Renal cortical epithelial cell (primary cell): ENCODE measurements at places on chromosomes 11 and 22.
A peak's percentile ranks its signal among the peaks of the same experiment; 100 is the strongest.

- no peak for DNase-seq
Observed at GRCh38 chr11:71976551-71976950, 22.2 kb upstream of the IL18BP start.

DNA sequence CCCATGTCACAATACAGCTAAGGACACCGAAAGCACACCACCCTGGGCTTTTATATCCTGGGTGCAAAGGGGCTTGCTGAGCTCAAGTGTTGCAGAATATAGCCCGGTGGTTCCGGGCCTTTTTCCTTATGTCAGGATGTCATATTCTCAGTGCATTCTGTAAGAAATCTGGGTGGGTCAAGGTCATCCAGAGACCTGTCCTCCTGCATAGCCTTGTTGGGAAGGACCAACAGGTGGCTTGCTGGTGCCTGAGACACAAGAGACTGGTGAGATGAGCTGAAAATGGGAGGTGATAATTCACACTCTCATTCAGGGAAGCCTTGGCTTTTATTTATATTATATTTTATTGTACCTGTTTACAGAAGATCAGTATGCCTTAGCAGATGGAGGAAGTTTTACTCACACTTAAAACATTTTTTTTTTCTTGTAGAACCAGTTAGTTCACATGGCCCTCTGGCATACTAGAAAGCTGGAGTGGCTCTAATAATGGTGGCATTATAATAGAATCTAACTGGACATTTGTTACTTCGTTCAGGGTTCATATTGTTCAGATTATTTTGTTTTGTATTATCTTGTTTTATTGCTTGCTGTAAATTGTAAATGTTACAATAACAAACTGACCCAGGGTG is 14.6 kb upstream of the TMEM123 start:
- DNase-seq: no peak

GRCh38 chr11:34614344-34615104 is 6.4 kb upstream of the EHF start:
- DNase-seq: peak; percentile 33

GRCh38 chr11:128716661-128717210 is 22.9 kb downstream of the FLI1 start:
- DNase-seq: peak; percentile 58

- no peak for DNase-seq
Observed at GRCh38 chr11:72038491-72038890, 39.8 kb downstream of the IL18BP start.

- DNase-seq: no peak
Observed at GRCh38 chr22:48744967-48745841, 1082.5 kb downstream of the BRD1 start.

- DNase-seq: no peak
Observed at GRCh38 chr11:119937412-119937811, 200.5 kb downstream of the TRIM29 start.

DNA sequence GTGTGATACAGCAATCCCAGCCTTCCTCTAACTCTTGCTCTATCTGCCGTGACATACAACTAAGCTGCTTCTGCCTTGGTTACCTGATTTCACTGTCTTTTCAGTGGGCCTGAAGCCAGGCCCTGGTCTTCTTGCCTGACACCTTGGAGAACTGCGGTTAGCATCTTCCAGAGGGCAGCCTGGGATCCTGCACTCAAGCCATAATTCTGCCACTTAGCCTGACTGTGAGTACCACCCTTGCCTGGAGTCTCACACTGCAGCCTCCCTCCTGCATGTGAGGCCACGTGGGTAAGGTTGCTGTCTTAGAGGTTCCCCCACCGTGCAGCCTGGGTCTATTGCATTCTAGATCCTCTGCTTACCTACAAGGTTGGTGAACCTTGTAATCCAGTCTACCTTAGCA is 35.8 kb downstream of the USP35 start:
- no peak for DNase-seq

GRCh38 chr11:98423933-98424332 is 596.8 kb upstream of the CNTN5 start:
- no peak for DNase-seq

DNA sequence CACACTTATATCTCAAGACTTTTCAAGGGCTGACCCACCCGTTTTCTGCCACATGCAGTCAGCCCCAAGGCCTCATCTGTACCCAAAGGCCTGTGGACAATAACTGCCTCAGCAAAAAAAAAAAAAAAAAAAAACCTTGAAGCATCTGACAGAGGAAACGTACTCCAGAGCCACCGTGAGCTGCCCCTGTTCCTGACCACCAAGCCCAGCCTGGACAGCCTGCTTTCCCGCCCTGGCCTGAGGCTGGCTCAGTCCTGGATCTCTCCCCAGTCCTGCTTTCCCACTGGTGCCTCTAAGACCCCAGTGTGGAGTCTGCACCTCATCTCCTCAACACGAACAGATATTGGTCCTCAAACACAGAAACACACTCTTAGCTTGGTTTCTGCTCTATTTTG is 66.5 kb downstream of the SLC35F2 start:
- no peak for DNase-seq

DNA sequence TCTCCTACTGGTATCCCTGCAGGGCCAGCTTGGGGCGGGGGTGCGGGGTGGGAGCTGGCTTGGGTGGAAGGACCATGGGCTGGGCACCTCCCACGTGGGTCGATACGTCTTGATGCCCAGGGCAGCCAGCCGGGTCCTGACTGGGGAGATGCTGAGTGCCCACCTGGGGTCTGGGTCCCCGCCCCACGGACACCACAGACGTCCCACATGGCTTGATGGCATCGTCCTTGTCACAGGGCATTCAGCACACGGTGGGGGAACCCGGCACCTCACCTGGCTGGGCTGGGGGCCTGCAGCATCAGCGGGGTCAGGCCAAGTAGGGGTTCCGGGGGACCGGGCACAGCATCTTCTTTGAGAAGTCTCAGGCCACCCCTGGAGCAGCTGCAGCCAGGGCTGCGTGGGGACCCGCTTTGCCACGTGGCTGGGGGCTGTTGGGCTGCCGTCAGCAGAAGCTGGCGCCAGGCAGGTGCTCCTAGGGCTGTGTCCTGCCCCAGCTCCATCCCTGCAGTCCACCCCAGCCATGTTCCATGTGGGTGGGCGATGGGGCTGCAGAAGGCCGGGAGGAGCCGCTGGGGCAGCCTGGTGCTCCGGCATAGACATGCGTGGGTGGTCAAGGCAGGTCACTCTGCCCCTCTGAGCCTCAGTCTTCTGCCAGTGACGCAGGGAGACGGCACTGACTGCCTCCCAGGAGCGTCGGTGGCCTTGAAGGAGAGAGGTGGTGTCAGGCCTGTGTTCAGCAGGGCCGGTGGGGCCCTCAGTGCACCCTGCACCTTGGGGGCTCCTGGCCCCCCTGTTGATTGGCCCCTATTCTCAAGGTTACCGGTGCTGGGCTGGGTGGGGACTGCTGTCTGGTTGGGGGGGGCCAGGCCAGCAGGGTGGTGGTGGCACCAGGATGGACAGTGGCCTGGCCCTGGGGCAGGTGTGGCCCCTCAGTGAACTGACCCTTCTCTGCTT is 8.4 kb downstream of the SELENOO start:
- DNase-seq: no peak

GRCh38 chr22:29108137-29108536 is 35.3 kb downstream of the KREMEN1 start:
- peak; percentile 52 for DNase-seq

DNA sequence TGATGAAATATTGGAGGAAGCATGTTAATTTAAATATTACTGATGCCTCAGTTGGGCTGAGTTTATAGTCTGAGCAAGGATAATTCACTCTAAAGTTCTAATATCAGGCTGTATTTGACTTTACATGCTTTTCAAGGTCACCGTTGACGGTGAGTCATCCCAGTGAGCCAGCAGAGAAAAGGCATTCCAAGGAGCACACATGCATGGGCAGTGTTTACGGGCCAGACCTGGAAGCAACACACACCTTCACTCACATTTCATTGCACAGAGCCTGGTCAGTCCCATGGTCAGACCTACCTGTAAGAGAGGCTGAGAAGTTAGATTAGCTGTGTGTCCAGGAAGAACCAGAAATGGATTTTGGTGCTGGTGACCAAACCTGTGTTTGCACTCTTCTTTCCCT is 53.5 kb downstream of the COMMD9 start:
- DNase-seq: peak; percentile 69

DNA sequence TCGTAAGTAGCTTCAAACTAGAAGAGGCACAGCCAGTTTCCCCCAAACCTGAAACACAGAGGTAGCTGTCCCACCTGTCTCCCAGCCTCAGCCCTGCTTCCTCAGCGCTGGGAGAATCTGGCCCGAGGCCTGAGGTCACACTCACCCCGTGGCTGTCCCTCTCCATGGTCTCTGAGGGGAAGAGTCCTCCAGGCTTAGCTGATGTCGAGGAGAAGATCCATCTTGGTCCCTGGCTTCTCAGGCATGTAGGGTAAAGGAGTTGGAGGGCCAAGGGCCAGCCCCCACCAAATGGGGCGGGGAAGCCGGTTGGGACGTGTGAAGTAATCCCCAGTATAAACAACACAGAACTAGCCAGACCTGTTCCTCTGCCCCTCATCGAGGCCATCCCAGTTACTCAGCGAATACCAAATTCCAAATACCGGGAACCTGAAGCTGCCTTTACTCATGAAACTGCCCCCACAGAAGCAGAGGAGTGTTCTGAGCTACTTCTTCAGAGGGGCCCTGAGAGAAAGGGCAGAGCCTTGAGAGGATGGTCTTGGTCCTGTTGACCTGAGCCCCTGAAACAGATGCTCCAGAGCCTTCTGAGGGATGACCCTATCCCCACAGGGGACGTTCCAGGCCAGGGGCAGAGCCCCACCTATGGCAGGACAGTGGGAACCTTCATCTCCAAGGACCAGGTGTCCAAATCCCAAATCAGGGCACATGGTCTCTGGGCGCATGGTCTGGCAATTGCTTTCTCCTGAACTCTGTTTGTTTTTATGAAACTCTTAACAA is at the start of gene TMPRSS13:
Gene TMPRSS13 (minus strand): TSS at position 261 of the 774 bp plus-strand sequence. CDS start 95 bp downstream, at position 166.
- no peak for DNase-seq

- DNase-seq: no peak
Observed at GRCh38 chr11:131458421-131458820, 88.0 kb downstream of the NTM start.

DNA sequence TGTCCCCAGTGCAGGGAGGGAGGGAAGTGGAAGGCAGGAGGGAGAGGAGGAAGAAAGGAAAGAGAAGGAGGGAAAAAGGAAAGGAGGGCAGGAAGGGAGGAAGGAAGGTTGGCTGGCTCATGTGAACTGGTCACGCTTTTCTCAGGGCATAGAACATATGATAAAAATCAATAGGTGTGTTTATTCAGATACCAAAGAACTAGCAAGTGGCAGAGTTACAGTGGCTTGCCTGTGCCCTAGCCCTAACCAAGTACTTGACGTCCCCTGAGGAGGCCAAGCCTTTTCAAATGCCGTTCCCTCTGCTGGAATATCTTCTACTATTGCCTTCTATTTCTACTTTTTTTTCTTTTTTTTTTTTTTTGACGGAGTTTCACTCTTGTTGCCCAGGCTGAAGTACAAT is 33.5 kb downstream of the CHRDL2 start:
- DNase-seq: no peak

DNA sequence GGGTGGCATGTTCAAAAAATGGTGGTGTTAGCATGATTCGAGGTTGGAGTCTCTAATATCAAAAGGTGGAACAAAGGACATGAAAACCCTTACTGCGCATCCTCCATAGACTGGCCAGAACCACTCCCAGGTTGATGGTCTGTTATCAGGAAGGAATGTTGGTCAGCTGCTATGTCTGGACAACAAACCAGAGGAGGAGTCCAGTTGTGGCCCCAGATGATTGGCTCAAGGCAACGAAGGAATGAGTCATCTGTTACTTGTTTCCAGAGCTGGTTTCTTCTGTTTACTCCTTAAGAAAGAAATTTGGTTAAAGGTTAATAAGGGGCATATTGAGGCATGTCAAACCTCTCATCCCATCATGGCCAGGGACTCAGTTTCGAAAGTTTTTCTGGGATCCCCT is 56.8 kb upstream of the GRIA4 start:
- DNase-seq: peak; percentile 43

GRCh38 chr11:80521592-80521991 is 1080.8 kb upstream of the TENM4 start:
- DNase-seq: peak; percentile 80

DNA sequence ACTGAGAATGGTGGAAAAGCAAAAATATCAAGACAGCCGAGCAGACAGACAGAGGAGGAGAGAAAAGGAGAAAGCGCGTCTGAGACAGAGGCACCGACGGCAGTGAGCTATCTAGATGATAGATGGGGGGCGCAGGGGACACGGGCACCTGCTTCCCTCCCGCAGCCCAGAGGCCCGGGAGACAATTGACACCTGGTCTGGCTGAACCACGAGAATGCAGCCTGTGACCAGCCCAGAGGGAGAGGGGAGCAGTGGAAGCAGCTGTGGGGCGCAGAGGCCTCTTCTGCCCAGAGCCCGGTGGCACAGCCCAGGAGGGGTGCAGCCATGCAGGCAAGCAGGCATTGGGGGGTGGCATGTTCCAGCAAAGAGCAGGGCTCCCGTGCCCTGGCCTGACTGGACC is 48.2 kb downstream of the ELFN2 start:
- DNase-seq: no peak

GRCh38 chr22:36492109-36492508 is 10.7 kb upstream of the TXN2 start:
- no peak for DNase-seq

- no peak for DNase-seq
Observed at GRCh38 chr11:65262776-65263175, 1.0 kb downstream of the POLA2 start.

DNA sequence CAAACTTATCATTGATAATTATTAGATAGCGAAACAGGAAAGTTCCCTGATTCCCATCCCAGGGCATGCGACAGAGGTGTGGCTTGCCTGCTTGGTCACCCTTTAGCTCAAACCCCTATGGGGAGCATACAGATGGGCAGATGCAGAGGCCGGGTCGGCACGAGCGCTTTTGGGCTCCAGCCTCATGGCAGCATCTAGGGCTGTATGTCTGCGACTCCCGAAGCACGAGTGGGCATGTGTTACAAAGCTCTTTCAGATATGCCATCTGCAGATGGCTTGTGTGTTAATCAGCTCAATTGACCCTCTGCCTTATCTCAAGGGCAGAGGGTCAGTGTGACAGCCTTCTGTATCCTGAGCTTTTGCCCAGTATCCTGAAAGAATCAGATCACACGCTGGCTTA is 2069.3 kb upstream of the RAG2 start:
- DNase-seq: no peak

- DNase-seq: no peak
Observed at GRCh38 chr11:120606211-120607010, 94.9 kb downstream of the GRIK4 start.

DNA sequence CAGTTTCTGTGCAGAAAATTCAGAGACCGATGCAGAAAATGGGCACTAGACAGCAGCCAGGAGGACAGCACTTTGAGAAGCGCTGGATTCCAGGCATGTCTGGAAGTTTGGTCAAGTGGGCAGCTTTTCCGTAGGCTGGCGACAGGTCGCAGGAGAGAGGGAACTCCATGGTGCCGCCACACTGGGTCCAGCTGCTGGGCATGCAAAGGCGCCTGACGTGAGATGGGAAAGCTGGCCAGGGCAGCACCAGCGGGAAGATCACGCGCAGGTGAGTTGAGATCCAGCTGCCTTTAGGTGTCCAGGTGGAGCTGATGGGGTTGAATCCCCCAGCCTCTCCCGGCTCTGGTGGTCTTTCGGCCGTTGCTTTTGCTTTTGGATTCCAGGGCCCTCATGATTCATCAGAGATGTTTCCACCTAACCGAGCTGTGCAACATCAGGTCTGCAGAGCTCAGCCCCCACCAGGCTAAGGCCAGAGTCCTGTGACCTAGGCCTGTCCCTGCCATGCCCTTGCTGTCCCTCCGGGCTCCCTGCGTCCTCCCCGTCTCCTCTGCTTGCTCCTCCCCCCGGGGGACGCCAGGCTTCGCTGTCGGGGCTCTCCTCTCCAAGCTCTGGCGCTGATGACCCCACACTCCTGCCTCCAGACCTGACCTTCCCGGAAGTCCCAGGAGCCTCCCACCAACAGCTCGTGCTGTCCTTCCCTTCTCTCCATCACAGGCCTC is 1001.7 kb downstream of the BRD1 start:
- DNase-seq: no peak

- no peak for DNase-seq
Observed at GRCh38 chr22:36797374-36797773, 19.5 kb downstream of the PVALB start.
